Left forelimb (tissue), 1 donor: ENCODE measurements at places on chromosomes 3 and 15.

DNA sequence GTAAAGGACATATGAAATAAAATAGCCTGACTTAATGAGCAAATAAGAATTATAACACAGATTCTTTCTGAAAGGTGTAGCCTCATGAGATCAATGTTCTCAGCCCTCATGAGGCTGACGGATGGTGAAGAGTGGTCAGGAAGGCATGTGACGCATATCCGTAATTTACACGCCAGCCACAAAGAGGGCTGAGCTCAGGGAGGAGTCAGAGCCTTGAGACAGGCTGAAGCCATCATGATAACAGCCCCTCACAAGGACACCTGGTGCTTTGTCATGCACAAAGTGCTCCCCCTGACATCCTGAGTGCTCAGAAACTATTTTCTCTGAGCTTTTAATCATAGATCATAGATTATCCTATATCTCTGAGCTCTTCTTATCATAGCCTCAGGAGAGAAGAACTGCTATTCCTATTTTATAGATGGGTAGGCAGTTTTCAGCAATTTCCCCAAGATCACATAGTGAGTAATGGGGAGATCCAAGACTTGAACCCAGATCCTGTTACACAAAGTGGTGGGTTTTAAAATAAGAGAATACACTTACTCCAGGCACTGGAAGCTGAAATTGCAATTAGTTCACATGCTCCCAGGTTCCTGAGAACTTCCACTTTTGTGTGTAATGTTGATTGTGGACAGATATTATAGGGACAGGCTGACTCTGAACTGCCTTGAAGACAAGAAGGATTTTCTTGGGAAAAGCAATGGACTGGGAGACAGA is 267.1 kb downstream of the RPLP1 start:
- no peak for DNase-seq

- no peak for DNase-seq
Measured at GRCh38 chr3:161070252-161070930, 34.8 kb downstream of the B3GALNT1 start.

DNA sequence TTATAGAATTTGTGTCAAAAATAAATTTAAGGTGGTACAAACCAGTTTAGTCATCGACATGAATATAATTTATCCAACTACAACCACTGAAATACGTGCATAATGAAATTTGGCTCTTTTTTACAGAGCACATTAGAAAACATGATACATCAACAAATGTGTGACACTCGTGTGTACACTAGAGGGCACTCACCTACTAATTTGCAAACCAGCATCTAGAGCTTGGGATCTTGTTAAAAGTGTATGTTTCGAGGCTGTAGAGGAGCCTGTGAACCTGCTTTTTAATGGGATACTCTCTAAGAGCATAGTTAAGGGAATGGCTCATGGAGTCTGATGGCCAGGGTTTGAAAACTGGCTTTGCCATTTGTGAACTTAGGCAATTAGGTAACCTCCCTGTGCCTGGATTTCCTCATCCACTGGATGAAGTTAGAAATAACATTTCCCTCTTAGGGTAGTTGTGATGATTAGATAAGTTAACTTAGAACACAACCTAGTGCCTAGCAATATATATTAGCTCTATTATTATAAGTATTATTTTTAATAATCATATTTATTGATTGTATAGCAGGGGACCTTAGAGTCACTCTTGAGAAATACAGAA is 8.8 kb upstream of the CPOX start:
- DNase-seq, result no peak

DNA sequence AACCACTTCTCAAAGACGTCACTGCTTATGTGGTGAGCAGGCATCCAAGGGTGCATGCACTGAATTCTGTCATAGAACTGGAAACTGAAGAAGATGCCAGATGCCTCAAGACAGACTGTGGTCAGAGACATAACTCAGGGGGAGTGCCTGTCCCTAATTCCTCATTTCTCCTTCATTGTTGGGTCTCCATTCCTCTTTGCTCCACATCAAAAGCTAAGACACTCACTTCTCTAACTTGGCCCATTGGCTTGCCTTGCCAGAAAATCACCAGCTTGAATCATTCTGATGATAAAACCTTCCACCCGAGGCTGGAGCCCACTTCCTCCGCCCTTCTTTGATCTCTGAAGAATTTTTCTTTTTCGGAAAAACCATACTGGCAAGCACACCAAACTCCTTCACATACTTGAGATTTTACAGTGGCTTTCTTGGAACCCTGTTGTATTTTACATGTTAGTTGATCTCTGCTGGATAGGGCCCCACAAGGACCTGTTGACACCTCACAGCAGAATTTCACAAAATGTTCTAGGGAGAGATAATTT is 69.9 kb downstream of the COL8A1 start:
- DNase-seq, result no peak

GRCh38 chr3:187210545-187211327 is 13.4 kb downstream of the RTP1 start:
- no peak for DNase-seq

DNA sequence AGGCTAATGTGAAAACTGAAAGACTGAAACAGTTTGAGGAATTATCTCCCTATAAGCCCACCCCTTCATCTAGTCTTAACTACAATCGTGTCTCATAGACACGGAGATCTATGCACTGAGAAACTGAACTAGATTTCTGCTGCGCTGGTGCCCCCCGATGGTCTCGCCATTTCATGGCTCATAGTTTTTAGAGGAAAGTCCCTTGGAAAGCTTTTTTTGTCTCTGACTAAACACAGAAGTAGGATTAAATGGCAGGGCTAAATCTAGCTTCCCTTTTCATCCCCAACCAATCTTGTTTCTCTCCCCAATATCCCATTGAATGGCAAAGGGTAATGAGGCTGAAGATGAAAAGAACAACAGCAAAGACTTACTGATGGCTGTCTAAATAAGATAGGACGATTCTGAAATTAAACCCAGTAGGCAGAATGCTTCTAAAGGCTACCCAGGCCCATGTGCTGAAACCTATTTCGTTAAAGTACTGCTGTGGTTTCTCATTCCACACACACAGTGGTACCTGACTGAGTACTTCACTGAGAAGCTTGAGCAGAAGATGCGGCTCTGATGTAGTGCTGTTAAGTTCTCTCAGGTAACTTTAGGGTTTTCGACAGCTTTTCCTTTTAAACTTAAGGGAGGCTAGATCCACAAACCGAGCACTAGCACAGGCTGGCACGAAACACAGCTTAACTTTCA is 142.7 kb downstream of the GADL1 start:
- no peak for DNase-seq

DNA sequence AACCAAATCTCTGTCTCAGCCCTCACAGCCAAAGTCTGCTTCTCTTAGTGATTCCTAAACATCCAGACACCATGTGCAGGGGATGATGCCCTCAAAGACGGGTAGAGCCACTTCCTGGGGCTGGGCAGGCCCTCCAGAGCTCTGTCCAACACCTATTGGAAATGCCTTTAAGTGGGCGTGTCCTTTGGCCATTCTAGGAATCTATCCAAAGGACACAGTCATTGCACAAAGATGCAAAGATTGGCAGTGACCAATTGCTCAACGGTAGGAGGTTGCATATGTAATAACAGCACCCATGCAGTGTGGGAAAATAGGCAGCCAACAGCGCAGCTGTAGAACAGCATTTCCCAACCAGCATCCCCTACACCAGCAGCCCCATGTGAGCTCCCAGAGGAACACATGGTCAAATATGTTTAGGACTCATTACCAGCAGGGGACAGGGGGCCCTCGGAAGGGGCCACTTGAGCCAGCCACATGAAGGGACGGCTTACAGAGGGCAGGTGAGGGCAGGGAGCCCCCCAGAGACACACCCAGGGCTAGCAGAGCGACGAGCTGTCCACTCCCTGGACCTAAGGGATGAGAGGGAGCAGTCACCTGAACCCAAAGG is 142.8 kb upstream of the IQSEC1 start:
- DNase-seq, result no peak

DNA sequence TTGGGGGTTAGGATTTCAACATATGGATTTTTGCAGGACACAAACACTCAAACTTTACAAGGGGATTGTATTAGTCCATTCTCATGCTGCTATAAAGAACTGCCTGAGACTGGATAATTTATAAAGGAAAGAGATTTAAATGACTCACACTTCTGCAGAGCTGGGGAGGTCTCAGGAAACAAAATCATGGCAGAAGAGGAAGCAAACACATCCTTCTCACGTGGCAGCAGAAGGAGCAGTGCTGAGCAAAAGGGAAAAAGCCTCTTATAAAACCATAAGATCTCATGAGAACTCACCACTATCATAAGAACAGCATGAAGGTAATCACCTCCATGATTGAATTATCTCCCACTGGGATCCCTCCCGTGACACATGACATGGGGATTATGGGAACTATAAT is 1183.1 kb downstream of the ZPLD1 start:
- DNase-seq, result no peak

- DNase-seq, result no peak
Measured at GRCh38 chr15:95988574-95988887, 342.0 kb upstream of the NR2F2 start.

DNA sequence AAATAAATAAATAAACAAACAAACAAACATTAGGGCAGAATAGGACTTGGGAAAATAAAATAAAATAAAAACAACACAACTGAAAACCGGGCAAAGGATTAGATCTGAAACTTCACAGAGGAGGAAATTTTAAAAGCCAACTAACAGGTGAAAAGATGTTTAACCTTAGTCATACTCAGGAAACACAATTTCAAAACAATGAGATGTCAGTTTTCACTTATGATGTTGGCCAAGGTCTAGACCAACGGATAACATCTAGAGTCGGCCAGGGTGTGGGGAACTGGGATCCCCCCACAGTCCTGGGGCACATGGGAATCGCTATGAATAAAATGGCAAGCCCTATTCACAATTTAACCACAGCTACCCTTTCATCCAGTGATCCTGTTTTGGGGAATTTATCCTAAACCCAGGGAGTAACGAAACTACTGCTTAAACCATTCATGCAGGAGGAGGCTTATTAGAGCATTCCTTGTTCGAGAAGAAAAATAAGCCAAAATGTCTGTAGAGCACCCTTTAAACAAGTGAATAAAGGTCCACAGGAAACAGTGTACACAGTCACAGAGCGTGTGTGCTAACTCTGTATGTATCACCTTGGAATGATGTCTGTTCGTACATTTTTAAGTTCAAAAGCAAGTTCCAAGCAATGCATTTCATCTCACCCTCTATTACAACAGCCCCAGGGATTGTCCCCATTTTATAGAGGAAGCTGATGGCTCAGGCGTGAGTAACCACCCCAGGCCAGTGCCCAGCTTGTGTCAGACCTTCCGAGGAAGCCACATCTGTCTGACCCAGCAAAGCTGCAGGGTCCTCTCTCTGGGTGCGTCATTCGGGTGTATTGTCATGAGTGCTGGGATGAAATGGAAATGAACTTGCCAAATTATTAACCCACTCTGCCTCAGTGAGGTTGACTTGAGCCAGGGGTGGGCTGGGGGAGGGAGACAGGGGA is 6.3 kb upstream of the ANPEP start:
- no peak for DNase-seq

GRCh38 chr3:44974416-44974815 is 1.6 kb downstream of the ZDHHC3 start:
- DNase-seq, result no peak

DNA sequence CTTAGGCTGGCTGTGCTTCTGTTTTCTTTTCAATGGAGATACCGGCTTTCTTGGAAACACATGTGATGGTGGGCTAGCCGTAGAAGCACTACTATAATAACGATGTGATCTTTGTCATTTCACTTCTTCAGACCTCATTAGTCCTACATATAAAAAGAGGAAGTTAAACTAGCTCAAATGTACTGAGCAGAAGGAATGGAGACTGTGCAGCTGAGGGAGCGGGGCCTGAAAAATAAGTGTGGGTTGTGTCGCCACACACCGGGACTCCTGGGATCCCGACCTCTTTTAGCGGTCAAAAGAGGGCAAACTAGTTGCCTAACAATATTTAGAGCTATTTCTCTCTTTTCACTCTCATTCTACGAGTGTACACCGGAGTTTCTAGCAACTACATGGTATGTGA is 1.0 kb upstream of the RNF7 start:
- DNase-seq, result no peak

- no peak for DNase-seq
Measured at GRCh38 chr3:4588466-4588865, 95.3 kb downstream of the ITPR1 start.

GRCh38 chr3:138443091-138443490 is 8.7 kb downstream of the ESYT3 start:
- peak; percentile 42 for DNase-seq

- DNase-seq, result no peak
Measured at GRCh38 chr3:38015485-38015884, 14.0 kb downstream of the PLCD1 start.

GRCh38 chr15:72281713-72282112 is 9.4 kb upstream of the PARP6 start:
- no peak for DNase-seq

- no peak for DNase-seq
Measured at GRCh38 chr3:143203142-143203541, 83.6 kb downstream of the CHST2 start.

GRCh38 chr3:127258733-127259132 is 29.1 kb downstream of the PRR20G start:
- DNase-seq, result no peak

DNA sequence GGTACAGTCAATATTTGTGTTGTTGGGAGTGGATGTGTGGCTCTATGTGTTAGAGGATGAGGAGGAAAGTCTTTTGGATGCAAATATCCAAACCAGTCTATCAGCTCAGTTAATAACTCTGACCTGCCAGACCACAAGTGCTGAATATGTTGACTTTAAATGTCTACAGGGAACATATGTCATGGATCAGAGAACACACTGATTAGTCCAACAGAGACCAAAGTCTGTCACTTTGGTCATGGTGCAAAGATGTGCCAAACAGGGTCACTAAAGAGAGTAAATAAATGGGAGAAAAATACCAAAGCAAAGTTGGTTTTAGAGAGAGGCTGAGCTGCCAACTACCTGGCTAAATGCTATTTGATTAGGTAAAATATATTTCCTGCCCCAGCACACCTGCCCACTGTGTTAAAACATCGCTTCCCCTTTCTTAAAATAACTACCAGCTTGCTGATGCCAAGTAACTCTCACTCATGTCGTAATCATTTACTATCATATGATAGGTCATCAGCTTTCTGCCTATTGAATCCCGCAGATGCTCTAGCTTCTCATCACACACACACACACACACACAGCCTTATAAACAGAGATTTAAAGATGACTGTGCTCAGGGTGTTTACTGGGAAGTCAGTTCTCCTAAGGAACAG is 173.3 kb downstream of the PDZRN3 start:
- no peak for DNase-seq

GRCh38 chr3:58266577-58266976 is 29.0 kb downstream of the ABHD6 start:
- DNase-seq, result no peak

- no peak for DNase-seq
Measured at GRCh38 chr3:37751537-37751936, 110.1 kb upstream of the CTDSPL start.

DNA sequence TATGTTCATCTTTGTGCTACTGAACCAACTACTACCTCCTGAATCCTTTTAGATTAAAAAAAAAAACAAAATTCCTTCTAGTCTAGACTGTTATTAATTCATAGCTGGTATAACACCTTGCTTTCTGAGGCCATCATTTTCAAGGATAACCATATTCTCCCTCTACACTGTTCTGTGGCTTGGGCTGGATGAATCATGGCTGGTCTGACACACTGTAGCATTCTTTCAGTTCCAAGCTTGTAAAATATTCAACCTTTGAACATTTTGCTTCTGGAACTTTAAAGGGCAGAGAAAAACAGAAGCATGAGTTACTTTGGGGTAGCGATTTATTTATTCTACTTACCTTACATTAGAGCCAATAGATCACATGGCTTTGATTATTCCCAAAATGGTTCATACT is 7.6 kb downstream of the HSPBAP1 start:
- no peak for DNase-seq
